ENCODE measurements at places on chromosomes 4 and X. TPM values are rescaled to one million over a fixed set of nuclear protein-coding genes. Genes with fewer than 3 reads are reported as not detected.

GRCh38 chr4:1413687-1414479 lies 7.6 kb upstream of the NKX1-1 start:
- no peak for DNase-seq

GRCh38 chr4:158255727-158256324 lies 45.5 kb downstream of the TMEM144 start:
- DNase-seq: no peak

YY2 gene
- total RNA-seq: 1.1 TPM

DNA sequence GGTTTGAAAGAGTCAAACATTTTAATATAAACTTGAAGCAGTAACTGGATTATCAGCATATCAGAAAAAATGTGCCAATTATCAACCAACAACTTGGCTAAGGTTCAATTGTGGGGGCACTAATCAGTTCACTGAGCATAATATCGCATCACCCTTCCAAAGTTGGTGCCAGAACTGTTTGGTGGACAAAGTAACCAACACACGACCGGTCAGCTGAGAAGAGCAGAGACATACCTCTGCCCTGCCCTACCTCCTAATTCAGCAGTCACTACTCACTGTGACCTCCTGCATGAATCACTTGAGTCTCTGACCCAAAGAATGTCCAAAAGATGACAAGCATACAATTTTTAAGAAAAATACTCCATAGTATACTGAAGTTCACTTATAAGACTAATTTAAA lies 53.2 kb downstream of the TSPAN5 start:
- no peak for DNase-seq

- no peak for DNase-seq
Observed at GRCh38 chr4:3639613-3640586, 107.7 kb upstream of the LRPAP1 start.

TLR2 gene
- 10.0 TPM for total RNA-seq

DNA sequence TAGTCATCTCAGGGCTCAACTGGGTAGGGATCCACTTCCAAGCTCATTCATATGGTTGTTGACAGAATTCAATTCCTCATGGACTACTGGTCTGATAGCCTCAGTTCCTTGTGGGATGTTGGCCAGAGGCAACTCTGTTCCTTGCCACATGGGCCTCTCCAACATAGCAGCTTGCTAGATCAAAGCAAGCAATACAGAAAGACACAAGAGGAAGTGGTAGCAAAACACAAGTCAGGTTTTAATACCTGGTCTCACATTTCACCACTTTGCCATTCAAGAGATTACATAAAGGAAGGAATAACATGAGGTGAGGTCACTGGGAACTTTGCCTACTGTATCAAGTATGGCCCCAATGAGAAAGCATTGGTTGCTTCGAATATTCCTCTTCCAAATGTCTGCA lies 79.2 kb downstream of the PRSS12 start:
- no peak for DNase-seq

DNA sequence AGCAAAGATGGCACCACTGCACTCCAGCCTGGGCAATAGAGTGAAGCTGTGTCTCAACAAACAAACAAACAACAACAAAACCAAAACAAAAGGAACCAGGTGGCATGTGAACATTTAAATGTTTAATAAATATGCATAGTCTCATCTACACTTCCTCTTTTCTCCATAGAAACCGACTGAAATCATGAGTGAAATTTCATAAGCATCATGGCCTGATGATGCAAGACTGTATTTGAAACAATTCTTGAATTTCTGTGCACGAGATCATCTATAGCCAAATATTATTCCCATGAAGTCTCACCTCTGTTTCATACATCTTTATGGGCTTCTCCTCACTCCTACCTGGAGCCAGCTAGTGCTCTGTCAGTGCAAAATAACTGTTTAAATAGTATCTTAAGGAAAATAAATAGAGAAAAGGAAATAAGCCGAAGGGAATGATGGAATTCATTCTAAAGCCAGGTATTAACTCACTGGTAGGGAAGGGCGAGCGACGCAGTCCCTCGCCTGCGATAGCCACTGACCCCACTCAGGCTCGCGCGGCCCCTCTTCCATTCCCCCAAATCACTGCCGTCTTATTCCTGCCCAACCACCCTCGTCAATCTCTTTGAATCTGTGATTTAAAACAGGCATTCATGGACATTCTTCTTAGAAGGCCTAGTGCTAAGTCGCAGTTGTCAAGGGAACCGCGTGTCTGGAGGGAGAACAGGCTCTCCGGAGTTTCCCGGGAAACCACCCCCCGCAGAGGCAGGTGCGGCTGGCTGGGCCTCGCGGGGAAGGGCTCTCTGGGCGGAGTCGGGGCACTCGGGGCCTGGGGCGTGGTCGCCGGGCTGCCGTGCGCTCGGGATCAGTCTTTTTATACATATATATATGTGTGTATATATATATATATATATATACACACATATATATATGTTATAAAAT lies 52.4 kb upstream of the TRIM2 start:
- DNase-seq: no peak

GRCh38 chr4:182895791-182896292 lies 21.3 kb downstream of the DCTD start:
- DNase-seq: no peak

LINC00632 gene
- 17.2 TPM for total RNA-seq

DNA sequence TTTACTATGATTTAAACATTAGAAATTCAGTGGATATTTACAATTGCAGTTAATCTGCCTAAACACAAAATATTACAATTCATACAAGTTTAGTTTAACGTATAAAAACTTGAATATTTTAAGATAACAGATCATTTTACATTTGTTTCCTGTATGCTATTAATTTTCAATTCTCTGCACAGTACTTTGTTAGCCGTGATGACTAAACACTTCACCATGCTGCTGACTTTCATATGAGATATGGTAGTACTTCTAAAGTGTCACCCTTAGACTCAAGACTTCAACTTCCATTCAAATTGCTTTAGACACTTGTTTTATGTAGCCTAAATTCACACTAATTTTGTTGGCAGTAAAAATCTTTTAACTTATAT lies 1646.4 kb upstream of the ADGRL3 start:
- no peak for DNase-seq

DNA sequence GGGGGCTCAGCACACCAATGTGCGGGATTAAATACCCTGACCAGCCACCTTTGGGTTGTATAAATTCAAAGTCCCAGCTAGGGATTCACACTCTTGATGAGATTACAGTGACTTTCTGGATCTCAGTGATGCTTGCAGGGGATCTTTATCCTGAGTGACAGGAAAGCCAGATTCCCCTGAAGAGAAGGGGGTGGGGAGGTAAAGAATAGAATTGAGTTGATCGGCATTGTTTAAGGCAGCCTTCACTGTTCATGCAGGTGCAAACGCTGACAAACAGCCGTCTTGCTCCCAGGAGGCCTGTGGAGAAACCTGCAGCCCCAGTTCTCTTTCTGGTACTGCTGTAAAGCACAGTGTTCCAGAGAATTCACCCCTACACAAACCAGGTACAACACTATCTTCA lies 19.0 kb downstream of the CXXC4 start:
- no peak for DNase-seq

GRCh38 chrX:65609237-65609636 lies 58.2 kb upstream of the MSN start:
- DNase-seq: no peak

DTHD1 gene
- 0.26 TPM for total RNA-seq

DNA sequence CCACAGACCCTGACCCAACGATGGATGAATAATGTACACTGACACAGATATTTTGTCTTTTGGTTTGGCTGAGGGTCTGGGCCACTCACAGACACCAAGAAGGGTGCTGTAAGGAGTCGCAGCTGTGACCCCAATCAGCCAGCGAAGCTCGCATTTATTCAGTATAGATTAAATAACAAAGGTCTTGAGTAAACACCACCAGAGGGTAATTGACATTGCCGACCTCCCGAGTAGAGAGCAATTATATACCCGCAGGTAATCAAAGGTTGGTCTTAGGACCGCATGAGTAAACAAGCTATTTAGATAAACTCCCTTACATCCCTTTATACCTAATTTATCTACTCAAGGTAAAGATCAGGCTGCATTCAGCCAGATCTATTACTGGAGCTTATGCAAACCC lies 297.1 kb downstream of the ADAM29 start:
- no peak for DNase-seq

DNA sequence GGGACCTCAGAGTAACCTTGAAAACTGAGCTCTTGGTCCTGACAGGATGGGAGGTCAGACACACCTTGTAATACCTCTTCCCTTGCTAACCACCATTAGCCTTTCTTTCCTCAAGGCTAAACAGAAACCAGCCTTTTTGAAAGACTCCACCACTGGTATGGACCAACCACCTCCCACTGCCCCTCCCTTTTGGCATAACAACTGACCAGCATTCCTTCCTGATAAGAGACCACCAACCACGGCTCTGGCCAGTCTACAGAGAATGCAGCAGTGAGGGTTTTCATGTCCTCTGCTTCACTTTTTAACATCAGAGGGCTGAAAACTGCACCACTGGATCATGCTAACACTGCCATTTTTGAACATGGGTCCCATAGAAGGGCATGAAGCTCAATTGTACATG lies 100.2 kb upstream of the MID1IP1 start:
- no peak for DNase-seq

- no peak for DNase-seq
Observed at GRCh38 chr4:110900213-110900769, 277.4 kb upstream of the PITX2 start.

- no peak for DNase-seq
Observed at GRCh38 chr4:4315461-4316149, 25.6 kb downstream of the ZBTB49 start.

DNA sequence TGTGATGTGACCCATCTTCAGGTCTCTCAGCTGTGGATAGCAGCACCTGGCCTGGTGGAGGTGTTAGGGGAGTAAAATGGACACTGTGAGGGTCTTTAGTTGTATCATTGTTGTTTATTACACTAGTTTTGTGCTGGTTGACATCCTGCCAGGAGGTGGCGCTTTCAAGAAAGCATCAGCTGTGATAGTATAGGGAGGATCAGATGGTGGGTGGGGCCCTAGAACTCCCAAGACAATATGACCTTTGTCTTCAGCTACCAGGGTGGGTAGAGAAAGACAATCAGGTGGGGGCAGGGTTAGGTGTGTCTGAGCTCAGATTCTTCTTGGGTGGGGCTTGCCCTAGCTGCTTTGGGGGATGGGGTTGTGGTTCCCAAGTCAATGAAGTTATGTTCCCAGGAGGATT lies 162.8 kb downstream of the PPP1R2C start:
- no peak for DNase-seq

DNA sequence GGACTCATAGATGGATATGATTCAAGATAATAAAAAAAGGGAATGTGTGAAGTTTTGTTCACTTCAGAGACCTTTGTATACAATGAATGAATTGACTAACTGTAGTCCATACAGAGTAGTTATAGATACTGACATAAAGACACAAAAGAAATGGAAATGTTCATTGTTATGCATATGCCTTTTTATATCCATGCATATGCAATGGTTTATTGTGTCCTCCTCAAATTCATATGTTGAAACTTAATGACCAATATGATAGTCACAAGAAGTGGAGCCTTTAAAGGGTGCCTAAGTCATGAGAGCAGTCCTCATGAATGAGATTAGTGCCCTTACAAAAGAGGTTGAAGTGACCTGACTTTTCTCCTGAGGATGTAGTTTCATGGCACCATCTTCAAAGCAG lies 467.5 kb upstream of the NDST4 start:
- no peak for DNase-seq

GRCh38 chrX:77114501-77114900 lies 332.7 kb upstream of the FGF16 start:
- DNase-seq: no peak

SLC7A11 gene
- total RNA-seq: 0.83 TPM

GRCh38 chrX:41518127-41518840 lies 71.1 kb downstream of the NYX start:
- no peak for DNase-seq

- no peak for DNase-seq
Observed at GRCh38 chr4:5662555-5662954, 45.8 kb downstream of the EVC2 start.

DNA sequence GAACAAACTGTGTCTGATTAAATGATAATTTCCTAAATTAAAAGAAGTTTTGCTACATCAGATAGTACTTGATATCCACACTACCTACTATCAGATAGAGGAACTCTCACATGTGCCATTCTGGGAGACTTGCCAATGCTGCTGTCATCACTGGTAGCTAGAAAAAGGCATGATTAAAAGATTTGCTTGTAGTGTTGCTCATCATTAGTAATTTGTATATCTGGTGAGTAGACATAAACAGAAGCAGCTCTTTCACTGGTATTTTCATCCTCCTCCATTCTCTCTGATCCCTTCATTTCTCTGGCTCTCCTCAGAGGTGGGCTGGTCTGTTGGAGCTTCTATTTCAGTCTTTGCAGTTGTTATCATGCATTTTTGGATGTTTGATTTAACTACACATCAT lies 56.0 kb downstream of the SPRY1 start:
- DNase-seq: no peak

DNA sequence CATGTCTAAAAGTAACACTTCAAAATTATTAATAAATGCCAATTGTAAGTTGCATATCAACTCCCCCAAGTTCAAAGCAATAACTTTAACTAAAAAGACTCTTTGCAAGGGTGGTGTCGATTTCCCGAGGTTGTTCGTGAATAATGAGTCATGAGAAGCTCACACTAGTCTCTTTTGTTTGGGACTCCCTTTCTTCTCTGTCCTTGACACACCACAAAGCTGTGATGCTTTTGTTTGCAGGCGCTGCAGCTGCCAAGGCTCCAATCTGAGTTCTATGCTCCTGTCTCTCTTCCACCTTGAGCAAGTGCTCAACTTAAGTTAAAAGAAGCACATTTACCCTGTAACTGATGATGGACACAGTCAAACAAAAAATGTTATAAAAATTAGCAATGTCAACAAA lies 65.9 kb downstream of the FAT1 start:
- no peak for DNase-seq

GABRB1 gene
- 0.13 TPM for total RNA-seq

- DNase-seq: no peak
Observed at GRCh38 chr4:72888331-72888730, 181.2 kb downstream of the COX18 start.

CENPVL2 gene
- total RNA-seq: not detected

MAGEB2 gene
- total RNA-seq: not detected

GRCh38 chr4:26583538-26583864 lies 383 bp upstream of the TBC1D19 start:
- no peak for DNase-seq

GRCh38 chrX:101482296-101482695 lies 3.0 kb upstream of the ARMCX4 start:
- no peak for DNase-seq

- DNase-seq: no peak
Observed at GRCh38 chr4:153324046-153324445, 20.4 kb upstream of the MND1 start.

SPIN4 gene
- total RNA-seq: 2.2 TPM

DNA sequence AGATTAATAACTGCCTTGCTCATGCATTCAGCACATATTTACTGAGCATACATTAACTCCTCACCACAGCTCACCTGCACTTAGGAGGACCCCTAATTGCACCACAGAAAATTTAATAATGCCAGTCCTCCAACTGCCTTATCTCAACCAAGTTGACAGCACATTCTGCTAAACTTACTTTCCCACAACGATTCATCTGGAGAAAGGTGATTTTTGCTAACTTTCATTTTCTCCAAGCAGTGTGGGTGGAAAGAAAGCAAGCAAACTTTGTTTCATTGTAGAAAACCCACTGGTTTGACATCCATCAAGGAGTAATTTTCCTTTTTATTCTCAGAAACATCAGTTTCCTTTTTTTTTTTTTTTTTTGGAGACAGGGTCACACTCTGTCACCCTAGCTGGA lies 49.1 kb downstream of the RASGEF1B start:
- no peak for DNase-seq

- DNase-seq: no peak
Observed at GRCh38 chr4:147678796-147679549, 5.0 kb downstream of the PRMT9 start.

GRCh38 chrX:55783723-55784122 lies 66.2 kb downstream of the RRAGB start:
- DNase-seq: no peak

Data from esophagus muscularis mucosa (tissue), 4 donors.